ENCODE measurements at places on chromosomes 6 and 20. TPM values are rescaled to one million over a fixed set of nuclear protein-coding genes. Genes with fewer than 3 reads are reported as not detected.

Gene SLC22A2
- total RNA-seq: not detected

Gene TSBP1
- total RNA-seq: not detected

DNA sequence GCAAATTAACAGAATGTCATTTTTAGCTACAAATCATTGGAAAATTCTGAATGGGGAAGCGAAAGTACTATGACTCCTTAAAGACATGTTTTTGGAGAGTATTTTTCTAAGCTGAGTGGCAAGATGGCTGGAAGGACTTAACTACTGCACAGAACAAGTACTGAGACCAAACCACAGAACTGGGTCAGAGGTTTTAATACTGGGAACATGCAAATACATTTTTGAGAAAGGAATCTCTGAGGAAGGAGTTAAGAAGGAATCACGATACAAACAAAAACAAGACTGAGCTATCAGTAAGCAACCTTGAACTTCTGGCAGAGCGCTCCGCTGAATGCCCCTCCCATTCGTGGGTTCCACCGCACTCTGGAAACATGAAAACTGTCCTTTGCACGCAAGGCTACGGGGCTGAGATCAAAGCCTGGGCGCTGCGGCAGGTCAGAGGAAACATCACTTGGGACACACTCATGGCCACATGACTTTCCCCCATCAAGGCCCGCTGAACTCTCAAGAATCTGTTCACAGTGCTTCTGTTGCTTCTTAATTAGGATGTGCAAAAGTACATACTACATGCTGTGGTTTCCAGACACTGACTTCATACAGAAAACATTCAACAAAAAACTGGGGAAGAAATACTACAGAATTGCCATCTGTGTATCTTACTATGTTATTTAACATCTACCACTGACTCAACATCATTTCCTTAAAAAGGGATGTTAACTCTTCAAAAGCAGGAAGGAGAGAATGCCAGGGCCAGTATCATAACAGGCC is 27.8 kb downstream of the SLC23A2 start:
- no peaks in the 10 kb centered on the region for H3K36me3 ChIP-seq
- peak overlapping the region; percentile 16 for H3K4me3 ChIP-seq
- no peaks in the 10 kb centered on the region for H3K27me3 ChIP-seq
- H3K4me1 ChIP-seq: peaks cover 21% of the 10 kb centered on the region
- DNase-seq: peak; percentile 66

- H3K4me1 ChIP-seq: peaks cover 6% of the 10 kb centered on the region
- peaks cover 3% of the 10 kb centered on the region for H3K27me3 ChIP-seq
- no peak overlapping the region for H3K27ac ChIP-seq
Observed at GRCh38 chr20:38931984-38932383, 5.8 kb downstream of the FAM83D start.

- DNase-seq: no peak
- peaks cover 15% of the 10 kb centered on the region for H3K4me1 ChIP-seq
- no peaks in the 10 kb centered on the region for H3K27me3 ChIP-seq
- no peak overlapping the region for H3K4me3 ChIP-seq
- no peaks in the 10 kb centered on the region for H3K36me3 ChIP-seq
- H3K27ac ChIP-seq: peak overlapping the region; percentile 7
Observed at GRCh38 chr6:90584636-90585255, 2.1 kb downstream of the MAP3K7 start.

Gene BPI
- total RNA-seq: not detected

- DNase-seq: no peak
- peaks cover 31% of the 10 kb centered on the region for H3K4me1 ChIP-seq
- no peaks in the 10 kb centered on the region for H3K36me3 ChIP-seq
- H3K27ac ChIP-seq: no peak overlapping the region
- no peaks in the 10 kb centered on the region for H3K27me3 ChIP-seq
- H3K4me3 ChIP-seq: no peak overlapping the region
Observed at GRCh38 chr20:16107172-16107870, 465.9 kb downstream of the KIF16B start.

DNA sequence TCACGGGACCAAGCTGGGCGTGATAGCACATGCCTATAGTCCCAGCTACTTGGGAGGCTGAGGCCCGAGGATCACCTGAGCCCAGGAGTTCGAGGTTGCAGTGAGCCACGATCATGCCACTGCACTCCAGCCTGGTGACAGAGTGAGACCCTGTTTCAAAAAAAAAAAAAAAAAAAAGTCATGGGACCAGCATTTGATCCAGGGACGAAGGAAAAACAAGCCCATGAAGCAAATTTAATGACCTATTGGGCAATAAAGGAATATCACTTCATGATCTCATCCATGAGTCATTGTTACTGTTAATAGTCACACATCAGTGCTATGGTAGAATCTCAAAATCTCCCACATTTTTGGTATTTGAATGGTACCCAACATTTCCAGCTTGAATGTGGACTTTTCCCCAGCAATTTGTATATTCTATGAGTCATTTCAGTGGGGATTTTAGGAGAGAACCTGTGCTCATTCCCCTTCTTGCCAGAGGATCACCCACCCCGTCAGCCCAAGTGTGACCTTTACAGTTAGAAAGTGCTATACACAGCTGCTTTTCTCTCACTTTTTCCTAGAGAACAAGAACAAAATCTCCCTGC is 8.5 kb upstream of the SOD2 start:
- H3K4me1 ChIP-seq: peaks cover 6% of the 10 kb centered on the region
- H3K4me3 ChIP-seq: no peak overlapping the region
- DNase-seq: no peak
- no peaks in the 10 kb centered on the region for H3K36me3 ChIP-seq
- no peak overlapping the region for H3K27ac ChIP-seq
- H3K27me3 ChIP-seq: no peaks in the 10 kb centered on the region

DNA sequence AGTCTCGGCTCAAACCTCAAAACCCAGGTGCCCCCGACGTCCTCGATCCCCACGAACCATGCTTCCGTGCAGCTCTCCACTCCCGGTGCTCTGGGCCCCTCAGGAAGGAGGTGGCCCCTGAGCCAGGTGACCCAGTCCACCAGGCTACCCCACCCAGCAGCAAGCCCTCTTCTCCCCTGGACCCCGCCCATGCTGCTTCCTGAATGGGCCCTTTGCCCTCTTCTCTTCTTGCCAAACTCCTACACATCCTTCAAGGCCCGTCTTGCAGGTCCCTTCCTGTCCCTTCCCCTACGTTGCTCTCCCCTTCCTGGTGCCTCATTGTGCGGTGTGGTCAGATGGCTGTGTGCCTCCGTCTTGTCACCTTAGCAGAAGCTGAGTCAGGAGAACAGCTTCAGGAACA is 3.4 kb upstream of the GATA5 start:
- H3K4me1 ChIP-seq: peaks cover 34% of the 10 kb centered on the region
- no peak overlapping the region for H3K4me3 ChIP-seq
- DNase-seq: no peak
- H3K27ac ChIP-seq: no peak overlapping the region
- H3K36me3 ChIP-seq: no peaks in the 10 kb centered on the region

Gene LBP
- not detected for total RNA-seq

DNA sequence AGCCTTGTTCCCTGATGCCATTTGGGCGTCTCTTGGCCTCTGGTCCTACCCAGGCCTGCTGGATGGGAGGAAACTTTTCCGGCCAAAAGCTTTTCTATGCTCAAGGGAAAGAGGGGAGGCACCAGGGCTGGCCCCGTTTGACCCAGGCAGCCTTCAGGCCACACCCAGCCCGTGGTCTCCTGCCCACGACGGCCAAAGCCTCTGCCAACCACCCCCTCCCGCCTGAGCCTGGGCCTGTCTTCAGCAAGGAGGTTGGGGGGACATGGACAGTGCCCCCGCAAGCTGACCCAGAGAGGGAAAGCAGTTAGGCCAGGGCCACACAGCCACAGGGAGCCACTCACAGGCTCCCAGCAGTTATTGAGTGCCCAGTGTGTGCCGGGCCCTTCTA is 49.5 kb downstream of the SRC start:
- H3K36me3 ChIP-seq: no peaks in the 10 kb centered on the region
- no peaks in the 10 kb centered on the region for H3K27me3 ChIP-seq
- no peak overlapping the region for H3K27ac ChIP-seq
- no peaks in the 10 kb centered on the region for H3K4me1 ChIP-seq
- DNase-seq: no peak
- no peak overlapping the region for H3K4me3 ChIP-seq

DNA sequence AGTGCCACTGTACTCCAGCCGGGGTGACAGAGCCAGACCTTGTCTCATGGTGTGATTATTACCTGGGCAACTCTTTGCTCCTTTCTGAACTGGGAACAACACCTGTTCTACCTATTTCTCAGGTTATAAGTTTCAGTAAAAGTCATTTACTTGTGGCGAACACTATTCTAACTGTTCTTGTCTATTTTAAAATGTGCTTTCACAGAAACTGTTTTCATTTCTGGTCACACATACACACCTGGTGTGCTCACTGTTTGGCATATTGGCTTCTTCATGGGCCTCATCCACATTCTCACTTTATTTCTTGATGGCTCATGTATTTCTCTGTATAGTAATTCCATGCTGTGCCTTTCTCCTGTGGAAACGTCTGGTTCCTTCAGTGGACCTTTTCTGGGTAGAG is 30.5 kb upstream of the XRN2 start:
- H3K27ac ChIP-seq: no peak overlapping the region
- no peaks in the 10 kb centered on the region for H3K36me3 ChIP-seq
- H3K27me3 ChIP-seq: peaks cover 4% of the 10 kb centered on the region
- DNase-seq: no peak
- H3K4me3 ChIP-seq: no peak overlapping the region

DNA sequence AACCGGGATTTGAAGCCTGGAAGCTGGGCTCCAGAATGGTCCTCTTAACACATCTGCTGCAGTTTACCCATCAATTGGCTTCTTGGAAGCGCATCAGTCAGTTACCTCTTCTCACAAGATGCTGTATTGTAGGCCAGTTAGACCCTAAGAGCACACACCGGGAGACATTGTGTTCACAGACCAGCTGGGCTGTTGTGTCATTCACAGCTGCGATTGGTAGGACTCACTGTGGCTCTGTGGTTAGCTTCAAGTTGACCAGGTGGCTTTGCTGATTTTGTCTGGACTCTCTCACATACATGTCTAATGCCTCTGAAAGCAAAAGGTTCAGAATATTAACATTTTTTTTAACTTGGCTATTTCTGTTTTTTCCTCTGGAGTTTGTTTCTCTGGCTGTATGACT is 64.8 kb downstream of the SNX9 start:
- H3K27ac ChIP-seq: no peak overlapping the region
- no peak overlapping the region for H3K4me3 ChIP-seq

Gene LAMA4
- not detected for total RNA-seq

- no peak for DNase-seq
- no peak within 1 kb of the TSS for H3K27ac ChIP-seq
- H3K27me3 ChIP-seq: no peaks in the 10 kb centered on the region
- H3K4me3 ChIP-seq: no peak within 1 kb of the TSS
- no peaks in the 10 kb centered on the region for H3K36me3 ChIP-seq
Observed at GRCh38 chr6:70303034-70303525, at the start of gene COL9A1. COL9A1 (minus strand) TSS chr6:70303084; CDS start chr6:70302924, 160 bp downstream.

Gene CLPSL2
- not detected for total RNA-seq

DNA sequence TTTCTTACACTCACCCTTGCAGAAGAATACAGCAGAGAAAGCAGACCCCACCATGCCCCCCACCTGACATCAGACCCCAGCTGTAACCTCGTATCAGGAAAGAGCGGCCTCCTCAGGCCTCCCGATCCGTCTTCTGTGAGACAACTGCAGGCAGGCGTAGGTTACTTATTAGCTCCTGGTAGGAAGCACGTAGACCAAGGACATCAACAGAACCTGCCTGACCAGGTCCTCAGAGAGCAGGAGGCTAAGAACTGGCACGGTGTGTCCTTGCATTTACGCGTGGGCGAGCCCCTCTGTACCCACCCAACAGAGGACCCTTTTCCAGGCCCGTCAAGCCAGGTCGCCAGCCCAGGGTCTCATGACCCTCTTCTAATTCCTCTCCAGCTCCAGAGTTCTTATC is 51.0 kb downstream of the ABHD12 start:
- H3K4me1 ChIP-seq: no peaks in the 10 kb centered on the region
- H3K4me3 ChIP-seq: no peak overlapping the region
- H3K36me3 ChIP-seq: peaks cover 4% of the 10 kb centered on the region
- DNase-seq: no peak

GRCh38 chr20:6295127-6295866 is 172.5 kb upstream of the FERMT1 start:
- H3K27me3 ChIP-seq: no peaks in the 10 kb centered on the region
- H3K27ac ChIP-seq: no peak overlapping the region
- H3K4me1 ChIP-seq: no peaks in the 10 kb centered on the region
- H3K4me3 ChIP-seq: no peak overlapping the region

- no peak for DNase-seq
- H3K4me1 ChIP-seq: no peaks in the 10 kb centered on the region
- H3K27ac ChIP-seq: no peak overlapping the region
Observed at GRCh38 chr6:34120953-34121675, 24.8 kb downstream of the GRM4 start.

GRCh38 chr6:55604021-55604420 is 25.0 kb upstream of the HMGCLL1 start:
- no peaks in the 10 kb centered on the region for H3K27me3 ChIP-seq
- H3K27ac ChIP-seq: no peak overlapping the region
- DNase-seq: no peak
- no peaks in the 10 kb centered on the region for H3K4me1 ChIP-seq
- H3K36me3 ChIP-seq: no peaks in the 10 kb centered on the region

- H3K36me3 ChIP-seq: no peaks in the 10 kb centered on the region
- no peak for DNase-seq
- no peak overlapping the region for H3K27ac ChIP-seq
- no peaks in the 10 kb centered on the region for H3K4me1 ChIP-seq
Observed at GRCh38 chr20:17407550-17407949, 123.6 kb downstream of the BFSP1 start.

Gene HLA-DRB5
- total RNA-seq: 174 TPM

- H3K4me3 ChIP-seq: no peak overlapping the region
- no peaks in the 10 kb centered on the region for H3K27me3 ChIP-seq
- peaks cover 1% of the 10 kb centered on the region for H3K36me3 ChIP-seq
- no peak for DNase-seq
- no peaks in the 10 kb centered on the region for H3K4me1 ChIP-seq
Observed at GRCh38 chr6:32583527-32583898, 6.1 kb downstream of the HLA-DRB1 start.

- no peak overlapping the region for H3K4me3 ChIP-seq
- H3K4me1 ChIP-seq: peaks cover 88% of the 10 kb centered on the region
- peaks cover 3% of the 10 kb centered on the region for H3K36me3 ChIP-seq
- DNase-seq: no peak
- no peaks in the 10 kb centered on the region for H3K27me3 ChIP-seq
Observed at GRCh38 chr6:52494298-52495072, 74.3 kb downstream of the EFHC1 start.

DNA sequence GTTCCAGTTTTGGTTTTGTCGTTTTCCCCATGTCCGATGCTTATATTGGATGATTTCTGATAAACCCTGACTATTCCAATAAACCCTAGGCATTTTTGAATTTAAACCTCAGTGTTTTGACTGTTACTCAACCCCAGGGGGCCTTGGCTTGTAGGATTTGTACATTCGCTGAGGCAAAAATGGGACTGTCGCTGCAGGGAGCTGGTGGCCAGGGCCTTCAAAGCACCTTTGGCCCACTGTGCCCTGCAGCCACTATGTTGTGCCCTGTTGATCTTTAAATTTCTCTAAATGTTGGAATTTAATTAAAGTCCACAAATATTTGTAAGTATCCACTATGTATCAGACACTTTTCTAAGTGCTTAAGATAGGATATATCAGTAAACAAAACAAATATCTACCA is 9.5 kb upstream of the NOL7 start:
- no peak for DNase-seq
- H3K36me3 ChIP-seq: no peaks in the 10 kb centered on the region

GRCh38 chr6:19759117-19759880 is 77.9 kb upstream of the ID4 start:
- H3K27ac ChIP-seq: no peak overlapping the region
- no peaks in the 10 kb centered on the region for H3K4me1 ChIP-seq
- no peaks in the 10 kb centered on the region for H3K27me3 ChIP-seq
- DNase-seq: no peak

Data from B cell (primary cell).